ENCODE measurements at places on chromosomes 6 and 20. TPM values are rescaled to one million over a fixed set of nuclear protein-coding genes. Genes with fewer than 3 reads are reported as not detected.

DNA sequence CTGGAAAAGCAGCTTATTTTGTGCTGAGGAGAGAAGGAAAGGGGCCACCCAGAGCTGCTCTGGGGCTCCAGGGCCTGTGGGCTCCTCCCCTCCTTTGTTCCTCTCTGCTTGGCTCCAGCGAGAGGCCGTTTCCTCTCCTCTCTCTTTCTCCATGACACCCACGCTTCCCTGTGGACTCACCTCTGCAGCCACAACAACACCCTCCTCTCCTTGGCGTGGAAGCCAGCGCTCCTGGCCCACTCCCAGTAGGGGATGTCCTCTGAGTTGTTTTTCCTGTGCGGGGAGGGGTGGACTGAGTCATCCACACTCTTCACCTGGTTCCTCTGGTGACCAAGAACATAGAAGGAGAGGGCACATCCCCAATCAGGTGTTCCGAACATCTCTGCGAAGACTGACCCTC lies 4.9 kb upstream of the CDSN start:
- no peak for DNase-seq

GRCh38 chr6:105235155-105235554 lies 55.3 kb upstream of the POPDC3 start:
- no peak for DNase-seq

- DNase-seq: no peak
These were observed 61.5 kb downstream of the GPX5 start for GRCh38 chr6:28586962-28587745.

DNA sequence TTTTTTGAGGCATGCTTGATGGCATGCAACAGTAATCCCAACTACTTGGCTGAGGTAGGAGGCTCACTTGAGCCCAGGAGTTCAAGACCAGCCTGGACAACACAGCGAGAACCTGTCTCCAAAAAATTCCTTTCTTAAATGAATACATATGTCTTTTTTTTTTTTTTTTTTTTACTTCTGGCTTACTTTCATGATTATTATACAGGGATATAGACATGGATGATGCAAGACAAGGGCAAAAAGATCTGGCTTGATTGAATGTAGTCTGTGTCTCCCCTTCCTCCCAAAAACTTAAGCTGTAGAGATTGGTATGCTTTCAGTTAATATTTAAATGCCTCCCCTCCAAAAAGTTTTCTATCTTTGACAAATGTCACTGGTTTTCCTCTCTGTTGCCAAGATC lies 7.6 kb downstream of the SNX3 start:
- DNase-seq: no peak

GRCh38 chr6:135983718-135984343 lies 132.3 kb downstream of the PDE7B start:
- DNase-seq: no peak

- no peak for DNase-seq
These were observed 772.0 kb downstream of the HACE1 start for GRCh38 chr6:104087765-104088164.

- no peak for DNase-seq
These were observed 1.2 kb downstream of the SPDEF start for GRCh38 chr6:34555007-34555322.

- DNase-seq: no peak
These were observed 98.5 kb downstream of the F13A1 start for GRCh38 chr6:6221787-6222535.

Gene TSBP1
- under 0.01 TPM for total RNA-seq

Gene SNRPB2
- 51.4 TPM for total RNA-seq

Gene GRM4
- total RNA-seq: under 0.01 TPM

Data from fibroblast of villous mesenchyme (primary cell).